Aorta (tissue), 5 donors: ENCODE measurements at places on chromosomes 3 and 15. TPM values are rescaled to one million over a fixed set of nuclear protein-coding genes. Genes with fewer than 3 reads are reported as not detected.

DNA sequence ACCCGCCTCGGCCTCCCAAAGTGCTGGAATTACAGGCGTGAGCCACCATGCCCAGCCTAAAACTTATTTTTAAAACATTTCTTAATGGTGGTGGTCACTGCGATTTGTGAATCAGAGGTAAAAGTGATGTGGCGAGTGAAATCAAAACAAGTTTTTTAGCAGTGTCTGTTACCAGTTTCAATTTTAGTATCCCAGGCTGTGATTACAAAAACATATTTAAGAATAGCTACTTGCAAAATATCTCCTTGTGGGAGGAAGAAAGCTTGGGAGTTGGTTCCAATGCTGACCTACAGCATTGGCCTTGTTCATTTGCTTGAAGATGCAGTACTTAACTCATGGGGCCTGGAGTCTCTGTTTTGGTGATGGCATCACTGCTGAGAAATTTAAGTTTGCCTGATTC is 4.5 kb downstream of the RAB7A start:
- H3K4me3 ChIP-seq = no peak overlapping the region
- H3K27ac ChIP-seq = no peak overlapping the region

GRCh38 chr15:75069301-75069925 is 46.0 kb downstream of the PPCDC start:
- no peak overlapping the region for H3K27ac ChIP-seq
- H3K4me3 ChIP-seq = no peak overlapping the region
- H3K27me3 ChIP-seq = no peaks in the 10 kb centered on the region
- no peak for DNase-seq
- H3K4me1 ChIP-seq = peaks cover 3% of the 10 kb centered on the region

DNA sequence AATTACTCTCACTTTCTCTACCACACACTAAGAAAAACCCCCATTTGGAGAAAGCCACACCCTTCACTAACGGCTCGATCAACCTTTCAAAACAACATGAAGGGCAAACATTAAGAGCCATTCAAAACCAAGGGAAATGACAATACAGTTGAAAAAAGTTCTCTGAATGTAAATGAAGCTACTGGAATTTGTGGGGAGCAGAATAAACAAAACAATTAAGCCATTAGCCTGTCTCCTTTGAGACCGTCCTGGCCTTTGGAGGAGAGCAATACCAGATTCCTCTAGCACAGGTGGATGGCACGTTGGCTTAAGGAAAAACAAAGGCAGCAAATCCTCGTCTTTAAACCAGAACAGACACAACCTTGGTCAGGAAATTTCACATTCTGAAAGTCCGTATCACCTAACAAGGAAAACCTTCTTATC is 18.7 kb downstream of the MYO1E start:
- no peaks in the 10 kb centered on the region for H3K27me3 ChIP-seq
- H3K27ac ChIP-seq = no peak overlapping the region
- peaks cover 10% of the 10 kb centered on the region for H3K4me1 ChIP-seq
- no peak overlapping the region for H3K4me3 ChIP-seq
- no peak for DNase-seq
- H3K36me3 ChIP-seq = no peaks in the 10 kb centered on the region

DNA sequence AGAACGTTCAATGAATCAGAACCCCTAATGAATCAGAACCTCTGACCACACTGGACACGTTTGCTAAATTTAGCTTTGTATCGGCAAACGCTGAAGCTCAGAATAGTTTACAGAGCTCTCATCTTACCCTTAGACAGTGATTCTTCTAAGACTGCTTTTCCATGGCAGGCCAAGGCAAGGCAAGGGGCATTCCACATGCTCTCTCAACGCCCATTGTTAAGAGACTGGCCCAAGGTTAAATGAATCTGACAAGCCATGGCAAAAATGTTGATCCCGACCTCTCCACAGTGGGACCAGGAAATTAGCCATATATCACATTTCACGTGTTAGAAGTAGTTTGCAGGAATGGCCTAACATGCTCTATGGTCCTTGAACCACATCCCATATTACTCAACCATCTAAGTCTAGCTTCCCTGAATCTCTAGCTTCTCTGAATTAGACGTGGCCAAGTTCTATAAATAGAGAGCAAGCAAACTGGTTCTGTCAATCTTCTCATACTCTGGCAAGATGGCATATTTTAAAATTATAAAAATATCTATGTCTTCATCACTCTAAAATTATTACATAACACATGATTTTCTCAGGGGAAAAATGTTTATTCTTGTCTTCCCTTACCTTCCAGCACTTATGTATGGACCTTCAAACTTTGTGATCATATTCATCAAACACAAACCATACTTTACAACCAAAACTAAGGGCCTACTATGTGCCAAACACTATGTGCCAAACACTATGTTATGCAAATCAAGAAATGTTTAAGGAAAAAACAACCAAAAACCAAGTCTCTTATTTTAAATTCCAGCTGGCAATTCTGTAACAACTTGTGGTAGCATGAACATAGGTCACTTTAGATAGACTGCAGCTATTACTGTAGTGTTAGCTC is 54.3 kb downstream of the AAGAB start:
- no peak overlapping the region for H3K27ac ChIP-seq
- H3K36me3 ChIP-seq = no peaks in the 10 kb centered on the region
- no peak for DNase-seq
- H3K4me1 ChIP-seq = peaks cover 15% of the 10 kb centered on the region

GRCh38 chr3:106130384-106131198 is 261.8 kb upstream of the CBLB start:
- no peaks in the 10 kb centered on the region for H3K36me3 ChIP-seq
- DNase-seq = no peak
- H3K4me3 ChIP-seq = no peak overlapping the region
- no peak overlapping the region for H3K27ac ChIP-seq
- H3K27me3 ChIP-seq = no peaks in the 10 kb centered on the region

DNA sequence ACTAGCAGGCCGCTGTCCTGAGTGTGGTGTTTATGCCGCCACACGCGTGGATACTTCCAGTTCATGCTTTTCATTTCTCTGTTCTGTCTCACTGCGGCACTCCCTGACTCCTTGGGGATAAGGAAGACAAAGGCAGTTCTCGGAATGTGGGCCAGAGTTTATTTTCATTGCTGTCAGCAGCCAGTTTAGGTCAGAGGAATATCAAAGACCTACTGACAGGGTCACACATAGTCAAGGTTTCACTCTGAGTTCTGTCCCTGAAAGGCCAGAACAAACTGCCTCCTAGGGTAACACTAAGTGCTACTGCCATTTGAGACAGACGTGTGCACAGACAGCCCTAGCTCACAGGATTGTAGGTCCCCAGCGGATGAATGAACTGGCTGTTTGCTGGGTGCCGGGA is 27.3 kb upstream of the SPTBN5 start:
- H3K36me3 ChIP-seq = no peaks in the 10 kb centered on the region
- DNase-seq = no peak
- H3K4me3 ChIP-seq = no peak overlapping the region
- no peaks in the 10 kb centered on the region for H3K4me1 ChIP-seq
- peak overlapping the region; percentile 2 for H3K27ac ChIP-seq
- no peaks in the 10 kb centered on the region for H3K27me3 ChIP-seq

GRCh38 chr3:90241481-90241880 is 1134.1 kb downstream of the EPHA3 start:
- H3K4me3 ChIP-seq = no peak overlapping the region
- H3K27ac ChIP-seq = no peak overlapping the region
- no peaks in the 10 kb centered on the region for H3K27me3 ChIP-seq
- H3K36me3 ChIP-seq = no peaks in the 10 kb centered on the region
- H3K4me1 ChIP-seq = no peaks in the 10 kb centered on the region

- H3K27ac ChIP-seq = peak overlapping the region; percentile 43
- no peaks in the 10 kb centered on the region for H3K27me3 ChIP-seq
- peaks cover 30% of the 10 kb centered on the region for H3K4me1 ChIP-seq
- no peak overlapping the region for H3K4me3 ChIP-seq
Measured at GRCh38 chr3:188686324-188686723, 485.4 kb upstream of the TPRG1 start.

GRCh38 chr3:115523458-115523857 is 99.9 kb upstream of the GAP43 start:
- H3K27ac ChIP-seq = no peak overlapping the region
- no peaks in the 10 kb centered on the region for H3K27me3 ChIP-seq
- no peaks in the 10 kb centered on the region for H3K36me3 ChIP-seq
- no peak overlapping the region for H3K4me3 ChIP-seq
- H3K4me1 ChIP-seq = no peaks in the 10 kb centered on the region

DNA sequence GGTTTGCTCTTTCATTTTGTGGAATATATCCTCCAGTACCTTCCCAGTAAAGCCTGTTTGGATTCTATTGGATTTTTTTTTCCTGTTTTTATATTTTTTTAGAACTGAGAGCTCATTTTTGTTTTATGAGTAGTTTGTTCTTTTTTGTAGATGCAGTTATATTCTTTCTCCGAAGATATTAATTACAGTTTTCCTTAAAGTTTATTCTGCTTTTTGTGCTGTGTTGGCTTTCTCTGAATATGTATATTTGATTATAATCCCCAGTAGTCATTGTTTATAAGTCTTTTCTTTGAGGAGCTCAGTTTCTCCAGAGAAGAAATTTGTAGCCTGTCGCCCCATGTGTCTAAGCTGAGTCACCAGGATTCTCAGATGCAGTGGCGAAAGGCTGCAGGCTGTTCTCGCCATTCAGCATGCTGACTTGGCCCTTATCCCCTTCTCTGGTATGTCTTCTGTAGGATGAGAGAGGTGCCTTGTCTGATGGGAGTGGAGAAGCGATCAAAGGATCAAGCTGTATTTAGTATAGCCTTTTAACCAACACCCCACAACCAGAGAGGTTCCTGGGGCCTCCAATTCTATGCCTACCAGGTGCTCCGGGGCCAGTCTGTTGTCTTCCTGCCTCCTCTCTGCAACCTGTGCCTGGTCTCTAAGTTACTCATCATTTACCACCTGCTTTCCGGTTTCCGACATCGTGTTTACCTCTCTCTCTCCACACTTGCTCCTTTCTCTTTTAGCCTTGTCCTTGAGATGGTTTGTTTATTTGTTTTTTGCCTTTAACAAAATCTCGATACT is 31.7 kb upstream of the MFSD1 start:
- H3K4me1 ChIP-seq = no peaks in the 10 kb centered on the region
- H3K4me3 ChIP-seq = no peak overlapping the region
- H3K27me3 ChIP-seq = no peaks in the 10 kb centered on the region
- no peak for DNase-seq

DNA sequence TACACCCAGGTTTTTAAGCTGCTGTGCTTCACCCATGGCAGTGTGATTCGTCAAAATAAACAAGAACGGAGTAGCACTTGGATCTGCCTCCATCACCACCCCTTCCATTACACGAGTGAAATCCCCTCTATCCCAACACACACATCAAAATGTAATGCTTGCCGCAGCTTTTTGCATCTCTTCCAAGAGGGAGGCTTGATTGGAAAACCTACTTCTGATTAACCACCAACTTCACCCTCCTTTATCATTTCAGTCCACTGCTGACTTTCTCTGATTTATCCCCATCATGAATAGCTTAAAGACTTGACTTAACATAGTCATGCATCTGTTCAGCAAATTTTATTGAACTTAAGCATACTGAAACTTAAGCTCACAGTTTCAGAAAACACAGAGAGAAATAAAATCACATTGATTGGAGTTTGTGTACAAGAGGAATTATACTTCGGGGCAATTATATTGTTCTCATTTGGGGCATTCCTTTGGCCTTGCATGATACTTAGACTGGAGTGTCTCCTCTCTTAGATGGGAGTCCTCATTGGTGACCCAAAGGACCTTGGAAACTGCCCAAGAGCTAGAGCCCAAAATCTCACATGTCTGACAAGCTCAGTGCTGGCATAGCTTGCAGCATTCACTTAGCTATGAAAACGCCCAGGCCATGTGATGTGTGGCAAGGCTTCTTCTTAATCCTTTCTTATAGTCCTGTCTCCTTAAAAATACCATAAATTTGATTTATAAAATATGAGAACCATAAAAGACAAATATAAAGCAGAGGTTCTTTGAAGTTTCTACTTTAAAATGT is 124.3 kb upstream of the UMPS start:
- H3K36me3 ChIP-seq = no peaks in the 10 kb centered on the region
- H3K4me3 ChIP-seq = no peak overlapping the region
- no peaks in the 10 kb centered on the region for H3K27me3 ChIP-seq
- no peak overlapping the region for H3K27ac ChIP-seq
- peaks cover 2% of the 10 kb centered on the region for H3K4me1 ChIP-seq
- DNase-seq = no peak

- H3K4me1 ChIP-seq = no peaks in the 10 kb centered on the region
- DNase-seq = no peak
- H3K4me3 ChIP-seq = no peak overlapping the region
- peaks cover 2% of the 10 kb centered on the region for H3K36me3 ChIP-seq
- H3K27me3 ChIP-seq = no peaks in the 10 kb centered on the region
Measured at GRCh38 chr3:12822725-12823373, 18.5 kb downstream of the RPL32 start.

- DNase-seq = peak; percentile 20
- H3K36me3 ChIP-seq = no peaks in the 10 kb centered on the region
- H3K4me3 ChIP-seq = no peak overlapping the region
- no peak overlapping the region for H3K27ac ChIP-seq
Measured at GRCh38 chr15:66744610-66745279, 42.7 kb downstream of the SMAD6 start.

DNA sequence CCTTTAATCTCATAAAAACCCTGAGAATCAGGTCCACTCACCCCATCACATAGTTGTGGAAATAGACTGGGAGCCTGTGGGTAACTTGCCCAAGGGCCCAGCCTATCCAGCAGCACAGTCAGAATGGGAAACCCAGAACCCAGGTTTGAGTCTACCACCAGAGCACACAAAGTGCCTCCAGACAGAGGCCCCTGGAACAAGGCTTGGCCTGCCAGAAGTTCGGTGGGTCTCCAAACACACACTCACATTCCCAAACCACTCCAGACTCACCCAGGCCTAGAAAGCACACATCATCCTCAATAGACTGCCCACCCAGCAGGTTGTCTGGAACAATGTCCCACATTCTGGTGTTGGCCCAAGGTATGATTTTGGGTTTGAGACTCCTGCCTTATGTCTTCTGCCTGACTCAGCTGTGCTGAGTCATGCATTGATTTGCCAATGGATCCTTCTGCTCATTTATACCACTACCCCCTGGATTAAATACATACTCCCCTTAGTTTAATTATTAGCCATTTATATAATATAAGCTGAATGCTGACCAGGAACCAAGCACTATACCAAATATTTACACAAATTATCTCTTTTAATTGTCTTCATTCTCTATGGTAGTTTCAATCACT is 4.5 kb downstream of the SLC12A8 start:
- no peak overlapping the region for H3K4me3 ChIP-seq
- no peaks in the 10 kb centered on the region for H3K36me3 ChIP-seq
- no peaks in the 10 kb centered on the region for H3K4me1 ChIP-seq
- no peaks in the 10 kb centered on the region for H3K27me3 ChIP-seq
- DNase-seq = no peak

DNA sequence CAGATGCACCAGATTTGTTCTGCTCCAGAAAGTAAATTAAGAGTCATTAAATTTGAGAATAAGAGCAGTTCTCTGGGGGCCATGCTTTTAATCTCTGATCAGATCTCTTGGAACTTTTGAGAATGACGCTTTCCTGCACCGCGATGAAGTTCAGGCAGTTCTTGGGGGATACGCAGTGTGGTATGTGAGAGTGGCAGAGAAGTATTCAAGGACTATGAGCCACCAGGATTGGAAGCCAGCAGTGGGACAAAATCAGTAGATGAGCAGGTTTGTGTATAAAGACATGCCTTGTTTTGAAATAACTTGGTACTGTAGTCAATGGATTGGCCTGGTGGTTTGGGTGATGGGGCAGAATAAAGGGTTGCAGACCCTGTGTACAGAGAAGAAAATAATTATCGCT is 483.6 kb downstream of the ERC2 start:
- no peaks in the 10 kb centered on the region for H3K27me3 ChIP-seq
- H3K4me1 ChIP-seq = no peaks in the 10 kb centered on the region
- H3K4me3 ChIP-seq = no peak overlapping the region
- no peak for DNase-seq

SAMMSON gene
- 25.6 TPM for total RNA-seq

GCSAM gene
- total RNA-seq = not detected

AP3B2 gene
- total RNA-seq = 0.42 TPM

SEMA7A gene
- total RNA-seq = 2.3 TPM

WDR76 gene
- 4.8 TPM for total RNA-seq

DUOXA2 gene
- not detected for total RNA-seq

RPLP1 gene
- 1,445 TPM for total RNA-seq

TEX9 gene
- total RNA-seq = 3.9 TPM

KIF15 gene
- 0.93 TPM for total RNA-seq
